Progenitor cell of endocrine pancreas (in vitro differentiated cells): ENCODE measurements at places on chromosomes 2 and 18. TPM values are rescaled to one million over a fixed set of nuclear protein-coding genes. Genes with fewer than 3 reads are reported as not detected.

Gene FMNL2
- total RNA-seq, result 99.5 and 108 TPM in 2 replicates

Gene TBR1
- total RNA-seq, result not detected in 2 replicates

- no peak for DNase-seq
Measured at GRCh38 chr2:153189091-153189888, 289.3 kb downstream of the RPRM start.

DNA sequence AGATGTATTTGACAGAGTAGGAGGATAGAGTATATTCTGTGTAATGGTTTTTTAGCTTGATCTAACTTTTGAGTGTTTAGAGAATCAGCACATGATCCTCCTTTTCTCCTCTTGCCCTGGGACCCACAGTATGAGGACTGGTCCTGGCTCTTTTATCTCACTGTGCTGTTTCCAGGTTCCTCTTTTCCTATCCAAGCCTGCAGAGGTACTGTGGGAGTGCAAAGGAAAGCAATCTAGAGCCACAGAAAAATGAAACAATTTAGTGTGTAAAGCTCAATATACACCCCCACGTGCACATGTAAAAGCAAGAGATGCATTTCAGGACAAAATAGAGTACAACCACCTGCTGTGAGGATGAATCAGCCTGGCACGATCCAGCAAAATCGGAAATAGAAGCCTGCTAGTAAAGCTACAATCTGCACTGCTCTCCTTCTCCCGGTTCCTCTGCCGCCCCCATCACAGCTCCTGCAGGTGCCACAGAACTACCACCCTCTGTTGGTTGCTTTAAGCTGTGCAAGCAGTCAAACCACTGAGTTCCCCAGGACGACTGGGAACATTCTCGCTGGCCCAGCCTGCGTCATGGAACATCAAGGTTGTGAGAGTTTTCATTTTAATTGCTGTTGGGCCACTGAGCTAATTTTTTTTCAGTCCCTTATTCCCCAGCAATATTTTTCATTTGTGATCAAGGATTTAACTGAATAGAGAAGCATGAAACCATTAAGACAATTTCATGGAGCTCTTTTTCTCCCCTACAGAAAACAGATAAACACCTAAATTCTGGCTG is 47.8 kb upstream of the MAPRE3 start:
- DNase-seq, result peak; percentile 25

DNA sequence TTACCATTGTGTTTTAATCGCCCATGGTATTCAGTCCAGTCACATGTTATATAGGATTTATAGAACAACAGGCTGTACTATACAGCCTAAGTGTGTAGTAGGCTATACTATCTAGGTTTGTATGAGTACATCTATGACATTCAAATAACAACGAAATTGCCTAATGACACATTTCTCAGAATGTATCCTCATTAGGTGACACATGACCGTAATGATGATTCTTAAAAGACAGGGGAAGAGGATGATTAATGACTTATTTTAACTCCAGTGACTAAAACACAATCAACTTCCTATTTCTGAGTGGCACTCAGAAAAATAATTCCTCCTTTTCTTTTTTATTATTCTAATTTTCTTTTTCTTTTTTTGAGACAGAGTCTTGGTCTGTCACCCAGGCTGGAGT is 63.0 kb upstream of the ACSL3 start:
- no peak for DNase-seq

Gene LRRC30
- not detected in 2 replicates for total RNA-seq

Gene GREB1L
- total RNA-seq, result 8.6 and 11.0 TPM in 2 replicates

DNA sequence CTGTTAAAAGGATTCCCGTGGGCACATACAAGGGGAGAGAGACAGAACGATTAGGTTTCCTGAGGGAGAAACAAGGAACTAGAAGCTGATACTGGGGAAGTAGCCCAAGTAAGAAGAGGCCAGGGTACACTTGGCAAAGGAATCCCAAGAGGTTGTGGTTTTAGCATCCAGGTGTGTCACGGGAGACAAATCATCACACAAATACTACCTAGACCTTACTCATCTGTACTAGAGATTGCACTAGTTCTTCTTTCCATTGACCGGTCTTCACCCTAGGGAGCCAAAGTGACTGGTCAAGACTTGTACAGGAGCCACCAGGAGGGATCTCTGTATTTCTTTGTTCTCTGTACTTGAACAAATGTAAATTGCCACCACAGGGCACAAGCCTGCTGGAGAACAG is 14.2 kb upstream of the NR4A2 start:
- DNase-seq, result no peak

- DNase-seq, result no peak
Measured at GRCh38 chr18:62784338-62784965, 69.1 kb downstream of the PHLPP1 start.

DNA sequence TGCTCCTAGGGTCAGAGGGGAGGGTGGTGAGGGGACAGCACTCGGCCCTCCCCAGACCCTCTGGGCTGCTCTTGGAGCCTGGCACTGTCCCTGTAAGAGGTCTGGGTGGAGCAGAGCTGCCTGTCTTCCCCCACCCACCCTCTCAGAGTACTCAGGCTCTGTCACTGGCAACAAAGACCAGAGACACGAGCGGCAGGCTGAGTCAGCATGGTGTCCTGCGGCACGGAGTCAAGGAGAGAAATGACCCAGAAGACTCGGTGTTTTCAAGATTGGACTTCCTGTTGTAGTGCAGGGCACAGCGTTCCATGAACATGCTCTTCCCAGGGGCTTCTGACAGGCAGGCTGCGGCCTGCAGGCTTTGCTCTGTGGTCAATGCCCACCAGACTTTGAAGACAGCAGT is 19.9 kb downstream of the SIGLEC15 start:
- DNase-seq, result no peak

GRCh38 chr2:84741182-84741822 is 139.6 kb downstream of the TRABD2A start:
- no peak for DNase-seq

DNA sequence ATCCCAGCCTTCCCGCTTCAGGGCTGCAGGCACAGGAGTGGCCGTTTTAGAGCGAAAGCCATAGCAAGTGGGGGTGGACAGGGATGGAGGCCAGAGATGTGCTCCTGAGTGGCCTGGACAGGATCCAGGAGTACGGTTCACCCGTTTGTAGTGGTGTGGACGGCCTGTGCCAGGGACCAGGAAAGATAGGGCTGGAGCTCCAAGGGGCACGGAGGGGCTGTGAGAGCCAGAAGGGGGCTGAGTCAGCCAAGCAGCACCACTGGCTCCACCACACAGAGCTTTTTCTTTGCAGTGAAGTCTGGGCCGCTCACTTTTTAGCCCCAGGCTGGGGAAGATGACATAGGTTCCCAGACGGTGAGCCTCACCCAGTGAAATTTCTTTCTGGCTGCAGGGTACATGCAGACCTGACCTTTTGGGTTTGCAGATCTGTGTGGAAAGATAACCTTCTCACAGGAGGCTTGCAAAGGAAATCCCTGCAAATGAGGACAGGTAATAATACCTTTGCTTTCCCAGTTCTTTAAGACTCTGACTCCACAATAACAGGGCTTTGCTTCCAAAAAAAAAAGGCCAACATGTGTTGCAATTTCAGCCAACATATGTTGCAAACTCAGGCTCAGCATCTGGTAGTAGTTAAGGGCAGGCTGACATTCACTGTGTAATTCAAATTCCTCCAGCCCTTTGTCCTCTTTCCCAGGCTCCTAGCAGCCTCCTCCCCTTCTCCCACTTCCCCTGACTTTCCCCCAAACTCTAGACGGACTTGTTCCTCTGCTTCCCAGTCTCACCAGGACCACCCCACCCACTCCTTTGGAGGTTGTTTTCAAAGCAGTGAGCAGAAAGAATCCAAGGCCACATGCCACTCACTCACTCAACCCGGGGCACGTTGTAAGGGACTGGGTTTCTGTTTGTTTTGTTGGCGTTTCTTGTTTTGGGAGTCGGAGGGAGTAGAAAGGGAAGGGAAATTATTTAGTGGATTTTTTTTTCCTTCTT is 20.3 kb upstream of the LAPTM4A start:
- DNase-seq, result no peak

GRCh38 chr18:11759456-11759855 is 70.4 kb downstream of the GNAL start:
- DNase-seq, result no peak

Gene PKP4
- 62.9 and 75.3 TPM in 2 replicates for total RNA-seq

DNA sequence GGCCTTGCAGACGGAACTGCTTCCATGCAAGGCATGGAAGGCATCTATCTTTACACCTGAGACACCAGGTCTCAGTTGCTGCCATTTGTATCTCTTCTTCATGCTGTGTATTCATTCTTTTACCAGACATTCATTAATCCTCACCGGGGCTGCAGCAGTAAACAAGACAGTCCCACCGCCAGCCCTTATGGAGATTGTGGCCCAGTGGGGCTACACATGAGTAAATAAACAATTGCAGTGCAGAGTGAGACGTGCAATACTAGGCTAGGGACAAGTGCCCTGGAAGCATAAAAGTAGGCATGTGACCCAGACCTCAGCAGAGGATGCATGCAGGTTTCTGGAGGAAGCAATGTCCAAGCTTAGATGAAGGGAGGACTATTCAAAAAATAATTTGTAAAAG is 497.6 kb upstream of the KLHL29 start:
- no peak for DNase-seq

- no peak for DNase-seq
Measured at GRCh38 chr2:209391776-209392401, 32.0 kb upstream of the MAP2 start.

DNA sequence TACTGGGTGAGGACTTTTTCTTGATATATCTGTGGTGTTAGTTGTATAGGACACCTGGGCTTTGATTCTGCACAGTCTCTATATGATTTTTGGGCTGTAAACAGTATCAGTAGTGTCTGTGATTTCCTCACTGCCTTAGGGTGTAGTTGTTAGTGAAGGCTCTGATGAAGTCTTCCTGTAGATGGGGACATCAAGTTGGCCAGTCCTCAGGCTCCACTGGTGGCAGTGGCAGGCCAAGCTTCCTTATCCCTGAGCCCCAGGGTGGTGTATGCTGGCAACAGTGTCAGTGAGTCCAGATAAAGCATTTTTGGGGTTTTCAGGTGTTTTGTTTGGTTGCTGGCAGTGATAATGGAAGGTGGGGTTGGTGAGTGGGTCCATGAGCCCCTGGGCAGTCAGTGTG is 961.4 kb downstream of the DSC3 start:
- DNase-seq, result no peak

DNA sequence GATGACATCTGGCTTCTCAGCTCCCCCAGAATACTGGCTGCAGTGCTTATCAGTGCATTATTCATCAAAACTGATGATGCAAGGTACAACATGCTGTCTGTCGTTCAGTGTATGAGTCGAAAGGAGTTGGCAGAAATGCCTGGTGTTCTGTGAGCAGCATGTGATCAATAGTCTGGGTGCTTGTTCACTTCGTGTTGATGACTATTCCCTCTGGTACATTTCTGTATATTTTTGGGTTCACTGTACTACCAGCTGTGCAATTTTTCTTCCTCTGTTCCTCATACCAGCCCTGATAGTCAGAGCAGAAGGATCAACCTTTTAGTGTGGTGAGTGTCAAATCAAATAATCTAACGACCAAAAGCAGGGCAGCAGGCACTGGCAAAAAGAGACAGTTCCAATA is 59.0 kb upstream of the KLHL14 start:
- DNase-seq, result no peak

- no peak for DNase-seq
Measured at GRCh38 chr2:196088203-196088602, 19.6 kb upstream of the DNAH7 start.

GRCh38 chr2:133314795-133315194 is 253.5 kb downstream of the NCKAP5 start:
- no peak for DNase-seq

- DNase-seq, result no peak
Measured at GRCh38 chr2:207243601-207244000, 77.9 kb upstream of the KLF7 start.

Gene STON1
- 8.2 and 8.6 TPM in 2 replicates for total RNA-seq

DNA sequence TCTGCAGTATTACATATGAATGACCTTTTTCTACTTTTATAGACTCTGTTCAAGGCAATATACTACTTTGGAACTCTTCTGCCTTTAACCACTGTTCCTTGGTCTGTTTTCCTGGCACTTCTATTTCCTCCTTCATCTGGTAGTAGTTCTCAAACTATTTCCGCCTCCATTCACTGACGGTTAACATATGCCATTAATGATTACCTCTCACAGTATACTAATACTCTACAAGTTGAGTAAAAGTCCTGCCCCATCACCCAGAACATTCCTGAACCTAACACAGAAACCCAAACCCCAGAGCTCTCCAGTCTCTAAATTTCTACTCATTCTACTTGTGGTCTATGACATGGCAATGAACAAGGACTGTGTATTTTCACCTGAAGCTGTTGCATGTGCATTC is 4.5 kb downstream of the GFPT1 start:
- no peak for DNase-seq

Gene DSC3
- total RNA-seq, result 1.2 TPM in 2 replicates

Gene ARHGAP15
- total RNA-seq, result not detected in 2 replicates

DNA sequence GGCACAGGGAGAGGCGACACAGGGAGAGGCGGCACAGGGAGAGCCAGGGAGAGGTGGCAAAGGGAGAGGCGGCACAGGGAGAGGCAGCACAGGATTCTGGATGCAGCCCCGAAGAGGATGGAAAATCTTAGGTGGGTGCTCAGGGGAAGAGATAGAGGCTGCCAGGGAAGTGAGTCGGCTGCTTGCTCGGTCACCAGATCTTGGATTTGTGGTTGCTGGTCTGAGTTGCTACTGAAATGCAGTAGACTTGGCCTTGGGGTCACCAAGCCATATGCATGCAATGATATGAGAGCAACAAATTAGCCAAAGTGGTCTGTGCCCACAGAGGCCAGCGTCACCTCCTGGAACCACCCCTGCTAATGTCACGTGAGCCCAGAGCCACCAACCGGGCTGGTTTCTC is 117.2 kb upstream of the SALL3 start:
- no peak for DNase-seq

- no peak for DNase-seq
Measured at GRCh38 chr2:237184192-237184918, 98.7 kb downstream of the COPS8 start.
